ENCODE measurements at places on chromosomes 1 and 21.

GRCh38 chr1:167934426-167935215, 1.9 kb upstream of the DCAF6 start:
- no peak for DNase-seq

DNA sequence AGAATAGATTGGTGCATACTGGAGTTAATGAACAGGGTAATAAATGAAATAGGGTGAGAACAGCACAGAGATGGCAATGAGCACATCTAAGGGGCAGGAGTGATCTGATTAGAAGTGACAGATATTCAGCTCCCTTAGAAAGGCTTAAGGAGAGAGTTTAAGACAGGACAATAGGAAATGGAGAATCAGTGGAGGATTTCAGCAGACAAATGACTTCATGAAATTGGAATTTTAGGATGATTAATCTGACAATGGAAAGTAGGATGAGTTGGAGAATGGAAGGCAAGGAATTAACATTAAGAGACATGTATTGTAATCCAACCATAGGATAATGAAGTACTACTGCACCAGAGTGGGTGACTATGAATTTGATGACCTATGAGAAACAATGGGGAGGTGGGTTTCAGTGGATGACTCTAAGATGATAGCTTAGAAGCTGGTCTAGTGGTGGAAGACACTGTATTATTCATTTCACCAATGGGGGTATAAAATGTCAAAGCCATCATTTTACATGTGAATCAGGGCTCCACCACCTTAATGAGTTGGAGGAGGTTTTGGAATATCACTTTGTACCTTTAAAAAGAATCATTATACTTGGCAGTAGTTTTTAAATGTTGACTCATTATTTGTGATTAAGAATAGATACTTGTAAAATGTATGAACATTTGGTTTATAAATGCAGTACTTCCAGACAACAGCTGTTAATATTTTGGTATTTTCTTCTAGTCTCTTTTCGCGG, 139.1 kb downstream of the PLA2G4A start:
- no peak for DNase-seq

GRCh38 chr1:12636098-12636950, 7.6 kb upstream of the AADACL4 start:
- no peak for DNase-seq

DNA sequence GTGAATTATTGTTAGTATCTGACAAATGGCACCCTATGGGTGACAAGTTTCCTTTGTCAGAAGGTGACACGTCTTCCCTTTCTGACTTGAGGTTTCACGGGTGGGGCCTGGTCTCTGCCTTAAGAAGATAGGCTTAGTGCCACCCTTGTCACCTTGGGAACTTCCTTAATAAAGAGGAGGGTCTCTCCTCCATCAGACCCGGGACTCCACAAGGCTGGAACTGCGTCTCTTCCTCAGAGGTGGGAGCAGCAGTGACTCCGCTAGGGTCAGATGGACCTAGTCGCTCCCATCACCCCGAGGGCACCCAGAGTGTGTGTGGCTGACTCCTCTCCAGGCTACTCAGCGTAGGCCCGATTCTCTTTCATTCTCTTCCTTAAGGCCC, 774 bp upstream of the WDTC1 start:
- peak; percentile 1 for DNase-seq

- DNase-seq, result no peak
Observed at GRCh38 chr1:25654109-25654660, 37.6 kb downstream of the MAN1C1 start.

GRCh38 chr21:31450980-31451379, 106.9 kb upstream of the TIAM1 start:
- no peak for DNase-seq

DNA sequence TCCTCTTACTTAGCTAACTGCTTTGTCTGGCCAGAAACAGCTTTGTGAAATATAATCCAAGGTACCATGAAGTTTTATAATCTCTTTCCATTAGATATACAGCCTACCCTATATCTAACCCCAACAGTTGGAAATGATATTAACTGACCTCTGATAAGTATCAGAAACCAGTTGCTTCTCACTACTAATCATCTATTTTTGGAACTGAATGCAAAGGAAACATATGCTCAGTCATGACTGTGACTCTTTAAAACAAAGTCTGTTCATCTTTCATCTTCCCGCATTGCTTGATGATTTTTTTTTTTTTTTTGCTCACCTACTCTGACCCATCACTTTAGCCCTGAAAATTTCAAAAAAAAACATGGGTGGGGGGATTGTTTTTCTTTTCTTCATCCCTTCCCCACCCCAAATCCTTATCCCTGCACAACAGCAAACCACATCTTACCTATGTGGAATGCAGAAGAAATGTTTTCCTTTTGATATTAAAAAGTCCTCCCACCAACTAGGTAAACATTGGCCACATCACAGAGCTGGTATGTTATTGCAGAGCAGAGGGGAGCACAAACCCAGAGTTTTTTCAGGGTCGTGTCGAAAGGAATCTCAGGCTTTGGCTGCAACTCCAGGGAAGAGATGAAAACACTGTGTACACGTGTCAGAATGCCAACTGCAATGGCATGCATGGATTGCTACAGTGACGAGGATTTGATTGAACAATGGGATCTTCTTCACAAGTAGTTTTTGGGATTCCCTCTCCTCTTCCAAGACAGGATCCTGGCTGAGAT, 137.3 kb downstream of the SLC30A10 start:
- DNase-seq, result no peak

- DNase-seq, result no peak
Observed at GRCh38 chr1:147699686-147700041, 29.3 kb upstream of the ACP6 start.

GRCh38 chr21:26920055-26920454, 46.8 kb downstream of the ADAMTS5 start:
- no peak for DNase-seq

DNA sequence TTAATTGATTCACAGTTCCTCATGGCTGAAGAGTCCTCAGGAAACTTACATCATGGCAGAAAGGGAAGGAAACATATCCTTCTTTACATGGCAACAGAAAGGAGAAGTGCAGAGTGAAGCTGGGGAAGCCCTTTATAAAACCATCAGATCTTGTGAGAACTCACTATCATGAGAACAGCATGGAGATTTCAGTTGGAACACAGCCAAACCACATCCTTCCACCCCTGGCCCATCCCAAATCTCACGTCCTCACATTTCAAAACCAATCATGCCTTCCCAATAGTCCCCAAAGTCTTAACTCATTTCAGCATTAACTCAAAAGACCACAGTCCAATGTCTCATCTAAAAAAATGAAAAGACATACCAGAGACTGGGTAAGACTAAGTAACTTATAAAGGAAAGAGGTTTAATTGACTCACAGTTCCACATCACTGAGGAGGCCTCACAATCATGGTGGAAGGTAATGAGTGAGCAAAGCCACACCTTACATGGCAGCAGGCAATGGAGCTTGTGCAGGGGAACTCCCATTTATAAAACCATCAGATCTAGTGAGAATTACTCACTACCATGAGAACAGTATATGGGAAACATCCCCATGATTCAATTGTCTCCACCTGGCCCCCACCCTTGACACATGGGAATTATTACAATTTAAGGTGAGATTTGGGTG, 105.2 kb downstream of the MRPL39 start:
- peak; percentile 34 for DNase-seq

DNA sequence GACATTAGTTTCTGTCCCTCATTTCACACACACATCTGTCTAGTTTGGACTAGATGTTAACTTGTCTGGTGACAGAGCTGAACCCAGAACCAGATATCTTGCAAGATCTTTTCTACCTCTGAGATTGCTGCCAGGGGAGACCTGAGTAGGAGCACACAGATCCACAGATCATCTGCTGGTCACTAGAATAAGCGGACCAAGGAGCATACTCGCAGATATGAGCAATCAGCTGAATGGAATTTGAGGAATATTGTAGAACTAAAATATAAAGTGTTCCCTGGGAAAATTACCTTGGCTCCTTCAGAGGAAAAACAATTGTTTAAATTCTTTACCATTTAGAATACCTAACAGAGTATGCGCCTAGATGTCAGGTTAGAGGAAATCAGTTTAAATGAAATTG, 90.7 kb downstream of the TNFSF18 start:
- DNase-seq, result no peak

DNA sequence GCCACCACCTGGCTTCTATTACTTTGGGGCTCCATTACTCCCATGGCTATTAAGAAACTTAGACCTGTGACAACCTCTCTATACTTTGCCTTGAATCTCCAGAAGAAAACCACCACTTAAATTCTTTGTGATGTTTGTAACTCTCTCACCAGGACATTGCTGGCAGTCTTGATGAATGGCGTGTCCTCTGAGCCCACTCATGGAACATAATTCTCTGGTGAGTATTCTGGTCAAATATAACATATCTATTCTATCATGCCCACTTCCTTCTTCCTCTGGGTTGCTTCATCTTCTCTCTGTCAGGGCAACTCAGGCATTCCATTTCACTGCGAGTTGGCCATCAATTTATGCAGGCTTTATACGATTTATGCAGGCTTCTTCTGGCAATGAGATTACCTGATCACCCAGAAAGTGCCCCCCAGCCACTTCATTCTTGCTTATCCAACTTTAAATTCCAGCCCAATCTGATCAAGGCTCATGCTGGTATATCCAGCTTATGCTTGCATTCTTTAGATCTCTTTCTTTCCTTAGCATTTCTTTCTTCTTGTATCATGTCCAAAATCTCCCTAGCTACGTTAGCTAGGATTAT, 112.0 kb upstream of the CHRM3 start:
- no peak for DNase-seq

GRCh38 chr1:229004066-229004833, 266.7 kb upstream of the RAB4A start:
- no peak for DNase-seq

GRCh38 chr1:56266359-56266758, 313.0 kb downstream of the PLPP3 start:
- DNase-seq, result no peak

DNA sequence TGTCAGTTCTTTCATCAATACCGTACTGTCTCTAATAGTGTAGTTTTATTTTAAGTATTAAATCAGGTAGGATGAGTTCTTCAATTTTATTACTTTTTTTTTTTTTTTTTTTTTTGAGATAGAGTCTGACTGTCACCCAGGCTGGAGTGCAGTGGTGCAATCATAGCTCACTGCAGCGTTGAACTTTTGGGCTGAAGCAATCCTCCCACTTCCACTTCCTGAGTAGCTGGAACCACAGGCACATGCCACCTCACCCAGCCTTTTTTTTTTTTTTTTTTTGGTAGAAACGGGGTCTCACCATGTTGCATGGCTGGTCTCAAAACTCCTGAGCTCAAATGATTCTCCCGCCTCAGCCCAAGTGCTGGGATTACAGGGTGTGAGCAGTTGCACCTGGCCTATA, 44.3 kb downstream of the INAVA start:
- no peak for DNase-seq

GRCh38 chr1:224353975-224354925, 2.4 kb upstream of the CNIH4 start:
- DNase-seq, result no peak

DNA sequence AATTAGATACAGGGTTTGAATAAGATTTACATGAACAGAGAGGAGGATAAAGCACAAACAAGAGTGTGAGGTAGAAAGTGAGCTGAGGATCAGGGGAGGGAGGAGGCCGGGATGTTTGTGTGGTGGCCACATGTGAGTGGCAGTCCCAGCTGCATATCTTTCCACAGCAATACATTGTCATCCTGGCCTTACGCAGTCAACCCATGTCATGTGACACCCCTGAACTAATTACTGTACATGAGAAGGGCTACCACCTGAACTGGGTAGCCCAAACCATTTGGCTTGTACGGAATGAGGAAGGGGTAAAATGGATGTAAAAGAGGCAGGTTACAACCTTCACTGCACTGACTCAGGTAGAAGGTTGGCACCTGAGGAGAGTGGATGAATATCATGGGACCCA, 4.2 kb downstream of the SLAMF7 start:
- DNase-seq, result no peak

- no peak for DNase-seq
Observed at GRCh38 chr1:206102292-206102936, 14.8 kb downstream of the AVPR1B start.

DNA sequence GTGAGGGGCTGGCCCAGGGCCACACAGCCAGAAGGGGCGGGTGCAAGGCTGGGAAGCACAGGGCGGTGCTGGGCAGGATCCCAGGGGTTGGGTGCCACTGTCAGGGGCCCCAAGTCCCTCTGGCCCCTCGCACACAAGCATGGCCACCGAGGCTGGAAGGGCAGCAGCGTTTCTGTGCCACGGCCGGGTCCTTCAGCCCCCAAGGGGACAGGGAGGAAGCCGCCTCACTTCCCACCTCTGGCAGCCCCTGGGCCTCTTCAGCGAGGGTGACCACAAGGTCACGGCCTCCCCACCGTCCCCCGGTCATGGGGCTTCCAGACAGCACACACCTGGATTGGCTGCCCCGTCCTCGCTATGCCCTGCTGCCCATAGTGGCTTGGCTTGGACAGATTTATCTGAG, 77.1 kb upstream of the TTC34 start:
- no peak for DNase-seq

- DNase-seq, result no peak
Observed at GRCh38 chr1:33966346-33967141, 102.7 kb downstream of the HMGB4 start.

DNA sequence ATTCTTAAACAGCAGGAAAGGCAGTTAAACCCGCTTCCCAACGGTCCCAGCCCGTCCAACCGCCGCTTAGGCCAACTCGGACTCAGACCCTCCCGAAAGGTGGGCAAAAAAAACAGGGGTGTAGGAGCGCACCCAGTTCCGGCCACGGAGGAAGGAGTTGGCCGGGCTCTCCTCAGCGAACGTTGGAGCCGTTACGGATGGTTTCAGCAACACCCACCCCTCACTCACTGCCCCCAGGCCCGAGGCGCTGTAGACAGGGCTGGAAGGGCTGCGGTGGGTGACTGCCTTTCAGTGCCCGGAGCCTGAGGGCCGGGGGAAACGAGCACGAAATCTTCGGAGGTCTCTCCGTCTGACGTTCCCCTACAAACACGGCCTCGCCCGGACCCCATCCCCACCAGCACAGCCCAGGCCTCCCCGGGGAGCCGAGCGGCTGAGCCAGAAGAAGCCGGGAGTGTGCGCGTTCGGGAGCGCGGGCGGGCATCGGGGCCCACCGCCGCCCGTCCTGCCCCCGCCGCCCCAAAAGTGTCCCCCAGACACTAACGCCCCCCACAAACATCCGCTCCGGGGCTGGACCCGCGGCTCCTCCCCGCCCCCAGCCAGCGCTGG, 1.3 kb downstream of the KDM5B start:
- DNase-seq, result no peak

DNA sequence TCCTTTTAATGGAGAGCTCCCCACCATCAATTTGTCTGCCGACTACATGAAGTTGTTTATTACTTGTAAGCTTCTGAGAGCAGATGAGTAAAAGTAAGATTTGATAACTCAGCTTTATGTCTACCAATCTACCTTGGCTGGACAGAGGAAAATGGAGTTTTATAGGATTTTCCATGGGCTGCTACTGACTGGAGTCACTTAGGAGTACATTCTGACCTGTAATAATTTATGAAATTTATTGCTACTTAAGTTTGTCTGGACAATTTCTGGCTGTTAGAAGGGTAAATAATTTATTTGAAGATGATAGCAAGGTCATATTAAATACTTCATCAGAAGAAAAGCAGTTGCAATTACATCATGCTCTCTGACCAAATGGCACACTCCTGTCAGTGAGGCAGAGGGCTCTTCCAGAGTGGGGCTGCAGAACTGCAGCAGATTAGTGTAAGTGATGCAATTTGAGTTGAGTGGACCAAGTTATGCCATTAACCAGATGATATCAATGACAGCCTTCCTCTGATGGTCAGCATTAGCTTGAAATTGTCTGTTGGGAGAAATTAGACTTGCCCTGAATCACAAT, 736.7 kb upstream of the PTBP2 start:
- no peak for DNase-seq

GRCh38 chr1:61332196-61332753, 249.9 kb downstream of the NFIA start:
- DNase-seq, result no peak
